CD8-positive, alpha-beta memory T cell (primary cell): ENCODE measurements at places on chromosomes 1 and 21. TPM values are rescaled to one million over a fixed set of nuclear protein-coding genes. Genes with fewer than 3 reads are reported as not detected.
A peak's percentile ranks its signal among the peaks of the same experiment; 100 is the strongest.

The LCE2B gene
- not detected for total RNA-seq

The PLPPR5 gene
- not detected for total RNA-seq

The AQP10 gene
- total RNA-seq: not detected

The CFAP74 gene
- total RNA-seq: not detected

The EPS8L3 gene
- total RNA-seq: not detected

The SLAMF8 gene
- total RNA-seq: 4.0 TPM

The ANKRD35 gene
- total RNA-seq: 1.0 TPM

- H3K36me3 ChIP-seq: no peaks in the 10 kb centered on the region
- H3K4me1 ChIP-seq: peaks cover 75% of the 10 kb centered on the region
- DNase-seq: peak; percentile 67
- no peaks in the 10 kb centered on the region for H3K27me3 ChIP-seq
- H3K27ac ChIP-seq: peak overlapping the region; percentile 80
- peak overlapping the region; percentile 65 for H3K4me3 ChIP-seq
These were observed 1.7 kb upstream of the NADK start for GRCh38 chr1:1779691-1780597.

- H3K27ac ChIP-seq: no peak overlapping the region
- H3K36me3 ChIP-seq: no peaks in the 10 kb centered on the region
- peak; percentile 60 for DNase-seq
These were observed 123.9 kb upstream of the VAMP3 start for GRCh38 chr1:7646981-7647901.

DNA sequence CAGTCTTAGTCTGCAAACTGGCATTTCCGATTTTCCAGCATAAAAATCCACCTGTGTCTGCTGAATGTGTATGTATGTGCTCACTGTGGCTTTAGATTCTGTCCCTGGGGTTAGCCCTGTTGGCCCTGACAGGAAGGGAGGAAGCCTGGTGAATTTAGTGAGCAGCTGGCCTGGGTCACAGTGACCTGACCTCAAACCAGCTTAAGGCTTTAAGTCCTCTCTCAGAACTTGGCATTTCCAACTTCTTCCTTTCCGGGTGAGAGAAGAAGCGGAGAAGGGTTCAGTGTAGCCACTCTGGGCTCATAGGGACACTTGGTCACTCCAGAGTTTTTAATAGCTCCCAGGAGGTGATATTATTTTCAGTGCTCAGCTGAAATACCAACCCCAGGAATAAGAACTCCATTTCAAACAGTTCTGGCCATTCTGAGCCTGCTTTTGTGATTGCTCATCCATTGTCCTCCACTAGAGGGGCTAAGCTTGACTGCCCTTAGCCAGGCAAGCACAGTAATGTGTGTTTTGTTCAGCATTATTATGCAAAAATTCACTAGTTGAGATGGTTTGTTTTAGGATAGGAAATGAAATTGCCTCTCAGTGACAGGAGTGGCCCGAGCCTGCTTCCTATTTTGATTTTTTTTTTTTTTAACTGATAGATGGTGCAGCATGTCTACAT lies 2.5 kb upstream of the OLFML3 start:
- H3K27ac ChIP-seq: no peak overlapping the region
- H3K4me1 ChIP-seq: no peaks in the 10 kb centered on the region
- H3K27me3 ChIP-seq: no peaks in the 10 kb centered on the region
- DNase-seq: no peak
- H3K36me3 ChIP-seq: peaks cover 21% of the 10 kb centered on the region
- H3K4me3 ChIP-seq: no peak overlapping the region

DNA sequence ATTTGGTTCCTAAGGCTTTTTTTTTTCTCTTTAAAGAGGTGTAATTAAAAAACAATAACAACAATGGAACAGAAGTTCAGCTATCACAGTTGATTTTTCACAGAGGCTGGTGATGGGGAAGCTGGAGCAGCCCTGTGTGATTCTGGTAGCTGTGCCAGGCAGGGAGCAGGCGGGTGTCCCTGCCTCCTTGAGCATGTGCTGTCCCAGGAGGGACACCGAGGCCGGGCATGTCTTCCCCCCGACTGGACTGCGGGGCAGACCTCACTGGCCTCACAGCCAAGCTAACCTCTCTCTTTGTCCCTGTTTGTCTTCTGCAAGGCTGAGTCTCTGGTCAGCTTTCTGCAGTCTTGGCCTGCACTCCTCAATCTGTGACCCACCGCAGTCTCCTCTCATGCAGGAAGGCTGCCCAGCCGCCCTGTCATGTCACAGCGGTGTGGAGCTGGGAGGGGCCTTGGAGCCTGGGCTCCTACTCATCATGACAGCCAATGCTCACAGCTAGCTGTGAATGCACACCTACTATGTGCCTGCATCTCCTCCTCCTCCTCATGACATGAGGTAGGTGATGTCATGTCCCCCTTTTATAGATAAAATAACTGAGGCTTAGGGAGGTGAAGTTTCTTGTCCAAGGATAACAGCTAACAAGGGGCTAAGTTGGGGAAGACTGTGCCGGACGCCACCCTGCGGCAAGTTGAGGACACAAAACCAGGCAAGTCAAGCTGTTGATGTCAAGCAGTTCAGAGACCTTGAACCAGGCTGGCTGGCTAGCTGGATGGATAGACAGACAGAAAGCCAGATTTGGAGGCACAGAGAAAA lies 10.3 kb upstream of the ACTL8 start:
- no peak overlapping the region for H3K4me3 ChIP-seq
- no peaks in the 10 kb centered on the region for H3K36me3 ChIP-seq
- no peaks in the 10 kb centered on the region for H3K4me1 ChIP-seq
- no peak for DNase-seq

DNA sequence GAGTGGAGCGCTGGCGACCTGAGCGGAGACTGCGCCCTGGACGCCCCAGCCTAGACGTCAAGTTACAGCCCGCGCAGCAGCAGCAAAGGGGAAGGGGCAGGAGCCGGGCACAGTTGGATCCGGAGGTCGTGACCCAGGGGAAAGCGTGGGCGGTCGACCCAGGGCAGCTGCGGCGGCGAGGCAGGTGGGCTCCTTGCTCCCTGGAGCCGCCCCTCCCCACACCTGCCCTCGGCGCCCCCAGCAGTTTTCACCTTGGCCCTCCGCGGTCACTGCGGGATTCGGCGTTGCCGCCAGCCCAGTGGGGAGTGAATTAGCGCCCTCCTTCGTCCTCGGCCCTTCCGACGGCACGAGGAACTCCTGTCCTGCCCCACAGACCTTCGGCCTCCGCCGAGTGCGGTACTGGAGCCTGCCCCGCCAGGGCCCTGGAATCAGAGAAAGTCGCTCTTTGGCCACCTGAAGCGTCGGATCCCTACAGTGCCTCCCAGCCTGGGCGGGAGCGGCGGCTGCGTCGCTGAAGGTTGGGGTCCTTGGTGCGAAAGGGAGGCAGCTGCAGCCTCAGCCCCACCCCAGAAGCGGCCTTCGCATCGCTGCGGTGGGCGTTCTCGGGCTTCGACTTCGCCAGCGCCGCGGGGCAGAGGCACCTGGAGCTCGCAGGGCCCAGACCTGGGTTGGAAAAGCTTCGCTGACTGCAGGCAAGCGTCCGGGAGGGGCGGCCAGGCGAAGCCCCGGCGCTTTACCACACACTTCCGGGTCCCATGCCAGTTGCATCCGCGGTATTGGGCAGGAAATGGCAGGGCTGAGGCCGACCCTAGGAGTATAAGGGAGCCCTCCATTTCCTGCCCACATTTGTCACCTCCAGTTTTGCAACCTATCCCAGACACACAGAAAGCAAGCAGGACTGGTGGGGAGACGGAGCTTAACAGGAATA lies 4.2 kb downstream of the TFAP2E start:
- H3K4me1 ChIP-seq: peaks cover 20% of the 10 kb centered on the region
- H3K27ac ChIP-seq: peak overlapping the region; percentile 1
- DNase-seq: peak; percentile 60
- H3K27me3 ChIP-seq: no peaks in the 10 kb centered on the region
- peak overlapping the region; percentile 81 for H3K4me3 ChIP-seq

GRCh38 chr1:178011465-178011828 lies 41.6 kb upstream of the SEC16B start:
- no peak overlapping the region for H3K27ac ChIP-seq
- no peak overlapping the region for H3K4me3 ChIP-seq
- H3K27me3 ChIP-seq: no peaks in the 10 kb centered on the region
- no peaks in the 10 kb centered on the region for H3K36me3 ChIP-seq
- DNase-seq: no peak

- H3K36me3 ChIP-seq: no peaks in the 10 kb centered on the region
- H3K4me1 ChIP-seq: no peaks in the 10 kb centered on the region
- H3K27ac ChIP-seq: no peak overlapping the region
- no peaks in the 10 kb centered on the region for H3K27me3 ChIP-seq
These were observed 30.9 kb downstream of the C1orf116 start for GRCh38 chr1:207001492-207002245.

DNA sequence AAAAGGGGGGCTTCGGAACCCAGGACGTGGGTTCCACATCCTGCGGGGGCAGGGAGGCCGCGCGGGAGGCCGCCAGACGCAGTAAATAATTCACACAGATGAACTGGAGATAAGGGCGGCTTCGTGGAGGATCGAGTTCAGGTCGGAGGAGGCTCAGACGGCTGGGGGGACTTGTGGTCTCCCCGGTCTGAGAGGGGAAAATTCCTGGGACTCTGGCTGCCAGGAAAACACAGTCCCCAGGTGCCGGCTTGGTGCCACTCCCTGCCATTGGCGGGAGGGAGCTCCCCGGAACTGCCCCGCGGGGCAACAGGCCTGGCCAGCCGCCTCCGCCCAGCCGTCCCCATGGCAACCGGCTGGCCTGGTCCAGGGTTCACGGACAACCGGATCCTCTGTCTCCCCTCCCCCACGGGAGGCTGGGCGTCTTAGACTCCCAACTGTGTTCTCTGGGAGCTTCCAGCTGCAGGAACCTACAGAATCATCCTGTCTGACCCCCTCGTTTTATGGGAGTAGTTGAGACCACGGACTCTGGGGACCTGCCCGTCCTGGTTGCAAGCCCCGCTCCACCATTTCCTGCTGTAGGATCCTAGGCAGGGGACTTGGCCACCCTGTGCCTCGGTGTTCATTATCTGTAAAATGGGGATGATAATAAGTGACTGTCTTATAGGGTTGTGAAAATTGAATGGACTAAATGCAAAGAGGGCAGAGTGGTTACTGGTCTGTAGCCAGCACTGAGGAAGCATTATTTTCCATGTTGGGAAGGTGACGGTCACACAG lies 9.6 kb downstream of the CAMK2N1 start:
- no peak overlapping the region for H3K27ac ChIP-seq
- no peak for DNase-seq
- H3K36me3 ChIP-seq: no peaks in the 10 kb centered on the region
- no peaks in the 10 kb centered on the region for H3K4me1 ChIP-seq

DNA sequence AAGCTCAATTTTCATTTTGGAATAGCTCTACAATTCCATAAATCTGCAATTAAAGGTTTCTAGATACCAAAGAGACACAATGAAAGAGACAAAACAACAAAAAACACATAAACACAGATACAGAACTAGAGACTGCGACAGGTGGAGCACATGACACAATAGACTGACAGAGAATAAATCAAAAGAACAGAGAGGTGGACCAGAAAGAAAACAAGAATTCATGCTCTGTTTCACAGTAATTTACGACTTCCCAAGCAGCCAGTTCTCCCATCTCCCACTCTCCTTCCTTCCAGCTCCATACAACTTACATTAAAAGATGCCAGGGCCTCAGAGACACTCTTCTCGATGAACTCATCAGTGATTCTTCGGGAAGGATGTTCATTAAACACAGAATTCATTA lies 15.1 kb upstream of the RBM8A start:
- no peak overlapping the region for H3K4me3 ChIP-seq
- no peak for DNase-seq
- peaks cover 21% of the 10 kb centered on the region for H3K36me3 ChIP-seq
- no peaks in the 10 kb centered on the region for H3K4me1 ChIP-seq
- H3K27me3 ChIP-seq: no peaks in the 10 kb centered on the region

DNA sequence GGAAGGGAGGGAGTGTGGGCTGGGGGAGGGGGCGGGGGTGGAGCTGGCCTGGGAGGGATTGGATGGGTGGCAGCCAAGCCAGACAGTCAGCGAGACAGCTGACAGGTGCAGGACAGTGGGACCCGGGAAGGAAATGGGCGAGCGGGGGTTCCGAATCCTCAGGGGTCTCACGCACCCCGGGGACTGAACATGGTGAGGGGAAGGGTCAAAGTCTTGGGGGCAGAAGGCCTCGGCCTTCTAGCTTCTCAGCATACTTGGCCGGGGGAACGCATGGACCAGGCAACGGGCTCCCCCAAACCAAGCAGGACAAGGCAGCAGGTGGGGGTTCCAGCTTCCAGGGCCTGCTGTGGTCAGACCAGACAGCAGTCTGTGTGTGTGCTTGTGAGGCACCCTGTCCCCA lies 23.1 kb downstream of the CASZ1 start:
- no peak overlapping the region for H3K4me3 ChIP-seq

DNA sequence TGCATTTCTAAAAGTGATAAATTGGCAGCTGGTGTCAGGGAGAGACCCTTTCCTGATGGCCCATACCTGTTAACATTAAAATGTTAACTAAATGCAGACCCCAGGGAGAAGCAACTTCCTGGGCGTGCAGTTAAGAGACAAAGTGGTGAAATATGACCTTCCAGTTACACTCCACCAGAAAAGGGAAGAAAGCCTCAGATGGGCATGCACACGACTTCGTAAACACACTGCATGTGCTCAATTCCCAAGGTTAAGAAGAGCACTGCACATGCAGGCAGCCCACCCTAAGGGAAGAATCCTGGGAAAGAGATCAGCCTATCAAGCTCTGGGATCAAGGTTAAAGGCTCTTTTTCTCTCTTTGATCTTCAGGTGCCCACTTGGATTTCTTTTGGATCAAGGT lies 9.7 kb upstream of the GBP6 start:
- H3K27ac ChIP-seq: no peak overlapping the region
- DNase-seq: no peak
- H3K27me3 ChIP-seq: no peaks in the 10 kb centered on the region
- no peaks in the 10 kb centered on the region for H3K36me3 ChIP-seq

GRCh38 chr1:244196571-244197285 lies 145.6 kb downstream of the ZBTB18 start:
- H3K36me3 ChIP-seq: no peaks in the 10 kb centered on the region
- no peaks in the 10 kb centered on the region for H3K27me3 ChIP-seq
- H3K27ac ChIP-seq: no peak overlapping the region
- H3K4me1 ChIP-seq: no peaks in the 10 kb centered on the region

GRCh38 chr21:44823179-44823660 lies 5.4 kb upstream of the SUMO3 start:
- H3K27me3 ChIP-seq: no peaks in the 10 kb centered on the region
- no peak overlapping the region for H3K27ac ChIP-seq
- no peak overlapping the region for H3K4me3 ChIP-seq
- no peak for DNase-seq

GRCh38 chr1:224069138-224069537 lies 44.8 kb upstream of the FBXO28 start:
- H3K4me1 ChIP-seq: peaks cover 9% of the 10 kb centered on the region
- no peak overlapping the region for H3K4me3 ChIP-seq
- no peak overlapping the region for H3K27ac ChIP-seq
- no peaks in the 10 kb centered on the region for H3K36me3 ChIP-seq

GRCh38 chr1:169483500-169483966 lies 2.2 kb downstream of the SLC19A2 start:
- H3K4me1 ChIP-seq: peaks cover 13% of the 10 kb centered on the region
- no peak overlapping the region for H3K4me3 ChIP-seq
- H3K27me3 ChIP-seq: no peaks in the 10 kb centered on the region
- peak overlapping the region; percentile 33 for H3K27ac ChIP-seq

- no peak overlapping the region for H3K27ac ChIP-seq
- H3K4me3 ChIP-seq: no peak overlapping the region
- no peaks in the 10 kb centered on the region for H3K27me3 ChIP-seq
- H3K36me3 ChIP-seq: no peaks in the 10 kb centered on the region
- no peak for DNase-seq
These were observed 41.2 kb downstream of the UBE2G2 start for GRCh38 chr21:44760376-44760775.
